Spleen (tissue), 13 donors: ENCODE measurements at places on chromosomes 3 and 15. TPM values are rescaled to one million over a fixed set of nuclear protein-coding genes. Genes with fewer than 3 reads are reported as not detected.

The GOLGA8K gene
- total RNA-seq = 2.0 TPM

GRCh38 chr3:48661501-48662144 lies 1.1 kb downstream of the CELSR3 start:
- no peaks in the 10 kb centered on the region for H3K36me3 ChIP-seq
- H3K27ac ChIP-seq = no peak overlapping the region

- H3K36me3 ChIP-seq = no peaks in the 10 kb centered on the region
- no peak overlapping the region for H3K4me3 ChIP-seq
- no peaks in the 10 kb centered on the region for H3K4me1 ChIP-seq
- no peak for DNase-seq
Observed at GRCh38 chr3:195212033-195212748, 58.8 kb downstream of the XXYLT1 start.

GRCh38 chr3:137304313-137305056 lies 346.7 kb downstream of the IL20RB start:
- no peak overlapping the region for H3K4me3 ChIP-seq
- H3K27ac ChIP-seq = no peak overlapping the region
- no peaks in the 10 kb centered on the region for H3K36me3 ChIP-seq
- H3K4me1 ChIP-seq = no peaks in the 10 kb centered on the region
- no peak for DNase-seq

- H3K4me1 ChIP-seq = peaks cover 6% of the 10 kb centered on the region
- no peaks in the 10 kb centered on the region for H3K36me3 ChIP-seq
- no peak for DNase-seq
- no peak overlapping the region for H3K27ac ChIP-seq
Observed at GRCh38 chr3:185532901-185533300, 19.5 kb downstream of the LIPH start.

DNA sequence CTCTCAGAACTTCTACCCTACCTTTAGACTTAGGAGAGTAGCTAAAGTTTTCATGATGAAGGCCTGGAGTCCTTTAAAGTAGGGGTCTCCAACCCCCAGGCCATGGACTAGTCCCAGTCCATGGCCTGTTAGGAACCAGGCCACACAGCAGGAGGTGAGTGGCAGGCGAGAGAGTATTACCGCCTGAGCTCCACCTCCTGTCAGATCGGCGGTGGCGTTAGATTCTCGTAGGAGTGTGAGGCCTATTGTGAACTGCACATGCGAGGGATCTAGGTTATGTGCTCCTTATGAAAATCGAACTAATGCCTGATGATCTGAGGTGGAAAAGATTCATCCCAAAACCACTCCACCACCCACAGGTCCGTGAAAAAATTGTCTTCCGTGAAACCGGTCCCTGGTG lies 18.3 kb upstream of the CACNA2D3 start:
- no peaks in the 10 kb centered on the region for H3K4me1 ChIP-seq
- no peaks in the 10 kb centered on the region for H3K36me3 ChIP-seq
- H3K27ac ChIP-seq = no peak overlapping the region
- no peaks in the 10 kb centered on the region for H3K27me3 ChIP-seq

- H3K27me3 ChIP-seq = no peaks in the 10 kb centered on the region
- no peak for DNase-seq
- H3K4me3 ChIP-seq = no peak overlapping the region
- H3K36me3 ChIP-seq = no peaks in the 10 kb centered on the region
- H3K4me1 ChIP-seq = peaks cover 10% of the 10 kb centered on the region
Observed at GRCh38 chr3:188798556-188799145, 373.1 kb upstream of the TPRG1 start.

- H3K4me1 ChIP-seq = no peaks in the 10 kb centered on the region
- H3K4me3 ChIP-seq = no peak overlapping the region
- H3K36me3 ChIP-seq = no peaks in the 10 kb centered on the region
- no peak overlapping the region for H3K27ac ChIP-seq
- no peak for DNase-seq
- H3K27me3 ChIP-seq = no peaks in the 10 kb centered on the region
Observed at GRCh38 chr15:67899596-67900283, 59.9 kb upstream of the RNU6-1 start.

DNA sequence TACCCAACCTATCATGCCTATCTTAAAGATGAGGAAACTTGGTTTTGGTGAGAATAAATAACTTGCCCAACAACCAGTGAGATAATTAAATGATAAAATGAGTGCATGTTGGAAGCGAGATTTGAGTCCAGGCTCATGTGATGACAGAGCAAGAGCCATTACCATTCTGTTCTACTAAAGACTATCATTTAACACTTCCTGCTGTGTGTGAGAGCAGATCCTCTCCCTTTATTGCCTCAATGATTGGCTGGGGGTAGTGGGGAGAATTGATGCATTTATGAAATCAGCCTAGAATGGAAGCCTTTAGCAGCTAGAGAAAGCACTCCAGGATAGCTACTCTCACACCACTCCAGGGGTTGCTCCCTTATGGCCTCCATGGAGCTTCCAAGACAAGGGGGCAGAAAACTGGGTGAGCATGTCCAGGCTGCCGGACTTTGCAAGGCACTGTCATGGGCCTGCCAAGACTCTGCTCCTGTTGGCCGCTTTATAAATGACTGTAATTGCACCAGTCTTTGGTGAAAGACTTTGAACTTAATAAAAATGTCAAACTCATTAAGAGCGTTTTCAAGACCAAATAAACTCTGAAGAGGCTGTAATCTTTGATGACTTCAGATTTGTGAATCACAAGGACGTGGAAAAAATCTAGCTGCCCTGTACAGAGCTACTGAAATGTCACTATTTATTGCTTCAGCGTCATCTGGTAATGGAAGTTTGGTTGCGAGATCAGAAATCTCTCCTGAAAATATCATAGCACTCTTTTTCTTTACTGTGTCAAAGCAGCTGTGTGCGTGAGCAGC lies 209.1 kb upstream of the NR2E3 start:
- no peak overlapping the region for H3K27ac ChIP-seq
- H3K27me3 ChIP-seq = no peaks in the 10 kb centered on the region
- DNase-seq = no peak
- H3K36me3 ChIP-seq = no peaks in the 10 kb centered on the region
- H3K4me3 ChIP-seq = no peak overlapping the region

The CYP1A2 gene
- not detected for total RNA-seq

GRCh38 chr15:41078125-41078524 lies 38.0 kb downstream of the INO80 start:
- H3K4me3 ChIP-seq = no peak overlapping the region
- H3K27me3 ChIP-seq = no peaks in the 10 kb centered on the region
- no peak for DNase-seq
- H3K4me1 ChIP-seq = no peaks in the 10 kb centered on the region
